Kidney tubule cell (primary cell): ENCODE measurements at places on chromosomes 12 and 14.

DNA sequence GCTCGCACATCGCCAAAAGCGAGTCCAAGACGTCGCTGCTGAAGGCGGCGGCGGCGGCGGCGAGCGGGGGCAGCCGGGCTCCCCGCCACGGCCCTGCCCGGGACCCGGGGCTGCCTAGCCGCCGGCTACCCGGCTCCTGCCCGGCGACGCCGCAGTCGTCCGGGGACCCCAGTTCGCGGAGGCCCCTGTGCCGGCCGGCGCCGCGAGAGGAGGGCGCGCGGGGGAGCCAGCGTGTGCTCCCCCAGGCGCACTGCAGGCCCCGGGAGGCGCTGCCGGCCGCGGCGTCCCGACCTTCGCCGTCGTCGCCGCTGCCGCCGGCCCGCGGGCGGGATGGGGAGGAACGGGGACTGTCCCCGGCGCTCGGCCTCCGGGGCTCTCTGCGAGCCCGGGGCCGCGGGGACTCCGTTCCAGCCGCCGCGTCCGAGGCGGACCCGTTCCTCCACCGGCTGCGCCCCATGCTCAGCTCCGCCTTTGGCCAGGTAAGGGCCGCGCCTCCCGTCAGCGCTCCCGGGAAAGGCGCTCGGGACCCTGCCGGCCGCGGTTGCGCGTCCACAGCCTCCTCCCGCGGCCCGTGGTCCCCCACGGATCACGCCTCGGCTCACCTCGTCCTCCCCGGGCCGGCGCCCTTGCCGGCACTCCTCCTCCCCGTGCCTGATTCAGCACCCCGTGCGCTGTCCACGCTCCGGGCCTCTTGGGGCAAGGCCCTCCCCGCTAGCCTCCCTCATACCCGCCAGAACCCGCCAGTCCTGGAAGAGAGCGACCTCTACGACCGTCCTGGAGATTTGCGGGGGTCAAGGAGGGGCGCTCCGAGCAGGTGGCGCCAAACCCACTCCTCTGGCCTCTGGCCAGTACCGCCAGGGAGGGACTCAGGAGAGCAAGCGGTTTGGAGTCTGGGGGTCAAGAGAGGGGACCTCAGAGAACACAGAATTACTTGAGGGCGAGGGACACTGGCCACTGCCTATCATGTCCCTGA is 721 bp downstream of the CABP1 start:
- DNase-seq = peak; percentile 63

DNA sequence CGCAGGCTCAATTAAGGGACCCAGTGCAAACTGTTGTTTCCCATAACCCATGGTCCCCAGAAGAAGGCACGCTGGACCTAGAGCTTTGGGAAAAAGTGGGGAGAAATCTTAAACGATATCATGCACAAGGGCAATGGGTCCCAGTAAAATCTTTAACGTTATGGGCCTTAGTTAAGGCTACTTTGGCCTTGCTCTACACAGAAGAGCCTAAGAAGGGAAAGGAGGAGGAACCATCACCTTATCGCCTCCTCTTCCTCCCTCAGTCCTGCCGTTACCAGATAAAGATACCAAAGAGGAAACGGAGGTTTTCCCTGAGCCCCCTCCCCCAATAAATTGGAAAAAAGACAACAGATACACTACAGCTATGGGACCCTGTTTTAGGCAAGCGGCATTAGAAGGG is 116.9 kb downstream of the PPHLN1 start:
- no peak for DNase-seq

GRCh38 chr14:21026274-21026987 is 1.6 kb upstream of the NDRG2 start:
- no peak for DNase-seq

DNA sequence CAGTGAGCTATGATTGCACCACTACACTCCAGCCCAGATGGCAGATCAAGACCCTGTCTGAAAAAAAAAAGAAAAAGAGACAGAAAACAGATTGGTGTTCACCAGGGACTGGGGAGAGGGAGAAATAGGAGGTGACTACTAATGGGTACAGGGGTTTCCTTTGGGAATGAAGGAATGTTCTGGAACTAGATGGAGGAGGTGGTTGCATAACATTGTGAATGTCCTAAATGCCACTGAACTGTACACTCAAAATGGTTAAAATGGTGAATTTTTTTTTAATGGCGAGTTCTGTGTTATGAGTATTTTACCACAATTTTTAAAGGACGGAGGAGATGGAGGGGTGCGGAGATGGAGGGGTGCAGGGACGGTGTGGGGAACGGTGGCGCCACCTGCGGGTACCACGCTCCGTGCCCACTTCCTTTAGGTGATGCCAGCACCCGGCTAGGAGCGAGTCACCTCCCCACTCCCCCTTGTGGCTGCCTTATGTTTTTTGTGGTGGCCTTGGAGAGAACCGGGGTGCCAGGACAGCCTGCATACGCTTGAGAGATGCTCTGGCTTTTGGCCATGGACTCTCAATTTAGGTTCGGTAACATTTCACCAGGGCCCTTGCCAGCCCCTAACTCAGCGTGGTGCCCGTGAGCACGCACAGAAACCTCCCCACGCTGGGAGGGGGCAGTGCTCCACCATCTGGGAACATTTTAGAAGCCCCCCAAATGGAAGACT is 16.1 kb downstream of the UBC start:
- DNase-seq = no peak

DNA sequence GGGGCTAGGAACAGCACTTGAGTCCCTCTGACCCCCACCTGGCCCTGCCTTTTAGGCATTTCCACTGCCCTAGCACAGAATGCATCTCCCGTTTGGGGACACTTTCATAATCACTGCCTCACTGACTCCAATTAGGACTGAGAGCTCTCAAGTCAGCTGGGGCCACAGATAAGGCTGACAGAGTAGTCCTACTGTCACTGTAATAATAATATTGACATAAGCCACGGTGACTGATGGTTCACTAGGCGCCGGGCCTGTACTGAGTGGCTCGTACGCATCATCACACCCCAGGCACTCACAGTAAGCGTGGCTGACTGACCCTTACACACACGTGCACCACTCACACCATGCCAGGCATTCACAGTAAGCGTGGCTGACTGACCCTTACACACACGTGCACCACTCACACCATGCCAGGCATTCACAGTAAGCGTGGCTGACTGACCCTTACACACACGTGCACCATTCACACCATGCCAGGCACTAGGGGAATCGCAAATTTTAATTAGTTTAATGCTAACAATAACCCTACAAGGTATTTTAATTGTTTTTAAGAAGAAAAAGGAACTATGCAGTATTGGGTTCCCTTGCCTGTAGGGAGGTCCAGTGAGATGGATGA is 87.7 kb downstream of the CHGA start:
- DNase-seq = peak; percentile 52

GRCh38 chr14:33510991-33511390 is 439.9 kb downstream of the EGLN3 start:
- no peak for DNase-seq

GRCh38 chr14:75413013-75413412 is 14.8 kb upstream of the JDP2 start:
- DNase-seq = no peak

DNA sequence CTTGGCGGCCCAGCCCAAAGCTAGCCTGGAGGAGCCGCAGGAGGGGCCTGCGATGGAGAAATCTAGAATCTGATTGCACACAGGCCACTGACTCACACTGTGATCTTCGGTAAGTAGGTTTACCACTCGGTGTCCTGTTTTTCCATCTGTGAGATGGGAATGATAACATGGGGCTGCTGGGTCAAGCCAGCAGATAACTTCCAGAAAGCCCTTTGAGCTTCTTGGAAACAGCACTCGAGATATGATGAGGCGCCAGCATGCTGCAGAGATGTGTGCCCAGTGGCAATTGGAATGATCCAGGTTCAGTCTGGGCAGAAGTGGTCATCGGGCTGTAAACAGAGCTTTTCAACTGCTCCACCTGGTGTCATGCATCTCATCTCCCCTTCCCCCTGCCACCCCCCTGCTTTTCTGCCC is 771.3 kb upstream of the TBX3 start:
- no peak for DNase-seq

- peak; percentile 97 for DNase-seq
Observed at GRCh38 chr12:88934163-88934747, 354.0 kb upstream of the KITLG start.

- peak; percentile 30 for DNase-seq
Observed at GRCh38 chr12:61713121-61713520, 547.1 kb upstream of the USP15 start.

- DNase-seq = no peak
Observed at GRCh38 chr14:54836231-54836630, 66.4 kb downstream of the GCH1 start.

DNA sequence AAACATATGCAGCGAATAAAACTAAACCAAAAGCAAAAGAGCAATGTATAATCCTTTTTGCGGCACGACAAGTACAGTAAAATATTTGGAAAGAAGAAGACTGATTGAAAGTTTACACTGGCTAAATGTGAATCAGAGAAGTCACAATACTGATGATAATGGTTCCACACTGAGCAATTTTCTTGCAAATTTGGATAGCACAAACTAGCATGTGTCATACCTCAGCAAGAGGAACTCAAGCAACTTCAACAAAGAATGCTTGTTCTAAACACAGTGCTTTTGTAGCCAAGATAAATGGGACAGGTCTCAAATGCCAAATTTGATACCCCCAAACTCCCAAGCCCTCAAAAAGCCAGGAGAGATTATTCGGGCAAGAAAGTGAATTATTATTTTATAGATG is 839.1 kb downstream of the GALC start:
- DNase-seq = no peak

GRCh38 chr14:89848165-89848564 is 106.4 kb downstream of the EFCAB11 start:
- DNase-seq = no peak

DNA sequence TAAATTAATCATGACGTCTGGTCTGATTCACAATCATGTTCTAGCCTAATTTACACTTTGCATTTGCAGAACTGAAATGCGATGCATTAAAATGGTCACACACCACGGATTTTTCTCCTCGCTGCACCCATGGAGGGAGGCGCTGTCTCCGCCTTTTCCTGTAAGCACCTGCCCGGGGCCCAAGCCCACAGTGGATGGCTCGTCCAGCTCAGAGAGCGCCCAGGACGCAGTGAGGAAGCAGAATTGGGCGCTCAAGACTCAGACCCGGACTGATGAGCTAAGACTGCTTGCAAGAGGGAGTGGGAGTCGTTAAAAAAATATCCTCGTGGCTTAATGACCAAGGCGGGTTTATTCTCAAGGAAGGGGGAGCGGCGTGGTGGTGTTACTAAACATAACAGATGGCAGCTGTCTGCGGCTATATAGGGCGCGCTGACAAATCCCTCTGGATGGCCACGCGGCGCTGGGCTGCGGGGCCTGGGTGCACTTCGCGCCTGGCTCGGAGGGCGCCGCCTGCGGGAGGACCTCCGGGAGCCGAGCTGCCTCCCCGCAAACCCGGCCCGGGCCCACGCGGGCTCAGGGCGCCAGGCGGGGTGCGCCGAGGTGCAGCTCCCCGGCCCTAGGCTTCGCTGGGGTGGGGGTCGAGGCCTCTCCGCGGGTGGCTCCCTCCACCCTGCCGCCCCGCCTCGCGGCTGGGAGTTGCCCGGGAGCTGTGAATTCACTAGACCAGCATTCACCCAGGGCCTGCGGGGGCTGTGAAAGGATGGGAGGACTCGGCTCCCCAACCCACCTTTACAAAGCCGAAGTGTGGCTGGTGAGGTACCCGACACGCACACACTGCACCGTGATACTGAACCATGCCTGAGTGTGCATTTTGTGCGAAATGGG is 78.7 kb downstream of the PPM1A start:
- peak; percentile 39 for DNase-seq

DNA sequence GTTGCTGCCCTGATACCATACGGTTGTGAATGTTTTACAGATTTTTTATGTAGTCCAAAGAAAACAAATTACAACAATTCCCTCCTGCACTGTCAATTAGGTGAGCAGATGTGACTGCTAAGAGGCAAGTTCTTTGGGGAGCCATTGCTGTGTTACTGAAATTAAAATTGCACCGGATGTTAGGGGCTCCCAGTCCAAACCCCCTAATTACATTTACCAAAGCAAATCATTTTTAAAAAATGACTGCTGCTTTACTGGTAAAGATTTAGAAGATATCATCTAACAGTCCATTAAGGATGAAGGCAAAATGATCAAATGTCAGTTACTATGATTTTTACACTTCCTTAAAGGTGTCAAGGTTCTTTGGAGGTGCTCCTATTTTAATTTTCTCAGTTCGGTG is 70.1 kb upstream of the CSRP2 start:
- DNase-seq = no peak

DNA sequence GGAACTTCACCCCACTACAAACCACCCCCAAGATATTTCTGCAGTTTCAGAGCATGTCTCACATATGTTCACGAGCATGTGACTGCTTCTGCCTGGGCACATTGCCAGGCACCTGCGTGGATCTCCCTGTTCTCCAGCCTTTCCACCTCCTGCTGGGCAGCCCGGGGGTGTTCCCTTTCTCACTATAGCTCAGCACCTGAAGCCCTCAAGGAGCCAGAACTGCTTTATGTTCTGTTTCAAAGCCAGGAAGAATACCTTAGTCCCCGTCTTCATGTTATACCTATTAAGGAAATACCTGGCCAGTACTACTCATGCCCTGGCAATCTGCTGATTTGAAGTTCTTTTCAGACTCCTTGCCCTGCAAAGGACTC is 4.2 kb upstream of the FGF6 start:
- DNase-seq = peak; percentile 10

GRCh38 chr14:55968741-55969140 is 149.5 kb upstream of the PELI2 start:
- DNase-seq = no peak

DNA sequence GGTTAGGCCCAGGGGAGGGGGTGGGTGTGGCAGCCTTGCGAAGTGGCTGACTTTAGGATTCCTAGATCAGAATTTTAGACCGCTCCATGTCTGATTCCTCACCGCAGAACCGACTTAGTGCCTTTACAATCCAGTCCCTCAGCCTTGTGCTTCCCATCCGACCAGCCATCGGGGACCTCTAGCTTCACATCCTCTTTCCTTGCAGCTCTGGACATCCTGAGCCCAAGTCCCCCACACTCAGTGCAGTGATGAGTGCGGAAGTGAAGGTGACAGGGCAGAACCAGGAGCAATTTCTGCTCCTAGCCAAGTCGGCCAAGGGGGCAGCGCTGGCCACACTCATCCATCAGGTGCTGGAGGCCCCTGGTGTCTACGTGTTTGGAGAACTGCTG is 557 bp downstream of the COPS7A start:
- DNase-seq = peak; percentile 40

DNA sequence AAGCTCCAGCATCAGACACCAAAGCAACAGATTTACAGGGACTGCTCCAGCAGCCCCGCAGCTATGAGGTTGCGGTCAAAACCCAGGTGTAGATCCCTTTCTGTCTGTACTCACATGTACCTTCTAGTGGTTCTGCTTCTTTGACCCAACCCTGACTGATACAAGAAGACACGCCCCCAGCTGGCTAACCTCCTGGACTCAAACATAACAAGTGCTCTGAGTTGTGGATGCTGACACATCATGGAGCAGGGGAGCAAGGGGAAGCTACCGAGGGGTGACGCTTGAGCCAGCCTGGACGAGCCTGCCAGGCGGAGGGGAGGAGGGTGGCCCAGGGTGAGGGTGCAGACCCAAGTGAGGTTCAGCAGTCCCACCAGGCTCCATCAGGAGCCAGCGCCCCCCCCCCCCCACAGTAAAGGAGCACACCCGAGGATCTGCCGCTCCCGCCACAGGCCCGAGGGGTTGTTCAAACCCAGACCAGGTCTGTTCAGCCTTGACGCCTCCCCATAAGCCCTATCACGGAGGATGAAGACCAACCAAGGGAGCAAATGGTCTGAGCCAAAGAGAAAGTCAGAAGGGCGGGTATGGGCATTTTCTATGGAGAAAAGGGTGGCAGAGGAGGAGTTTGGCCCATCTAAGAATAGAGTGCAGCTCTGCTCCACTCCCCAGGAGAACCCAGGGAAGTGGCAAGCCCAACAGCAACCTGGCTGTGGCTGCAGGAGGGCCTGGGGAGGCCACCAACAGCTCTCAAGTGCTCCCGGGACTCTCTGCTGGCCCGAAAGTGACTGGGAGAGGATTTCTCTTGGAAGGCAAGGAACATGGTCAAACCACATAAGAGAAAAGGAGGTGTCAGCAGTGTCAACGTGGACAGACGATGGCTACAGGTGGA is 229.4 kb downstream of the BCL11B start:
- DNase-seq = no peak
